ENCODE measurements at places on chromosomes 2 and 18.

- no peak for DNase-seq
These were observed 82.6 kb downstream of the SP100 start for GRCh38 chr2:230498506-230499107.

DNA sequence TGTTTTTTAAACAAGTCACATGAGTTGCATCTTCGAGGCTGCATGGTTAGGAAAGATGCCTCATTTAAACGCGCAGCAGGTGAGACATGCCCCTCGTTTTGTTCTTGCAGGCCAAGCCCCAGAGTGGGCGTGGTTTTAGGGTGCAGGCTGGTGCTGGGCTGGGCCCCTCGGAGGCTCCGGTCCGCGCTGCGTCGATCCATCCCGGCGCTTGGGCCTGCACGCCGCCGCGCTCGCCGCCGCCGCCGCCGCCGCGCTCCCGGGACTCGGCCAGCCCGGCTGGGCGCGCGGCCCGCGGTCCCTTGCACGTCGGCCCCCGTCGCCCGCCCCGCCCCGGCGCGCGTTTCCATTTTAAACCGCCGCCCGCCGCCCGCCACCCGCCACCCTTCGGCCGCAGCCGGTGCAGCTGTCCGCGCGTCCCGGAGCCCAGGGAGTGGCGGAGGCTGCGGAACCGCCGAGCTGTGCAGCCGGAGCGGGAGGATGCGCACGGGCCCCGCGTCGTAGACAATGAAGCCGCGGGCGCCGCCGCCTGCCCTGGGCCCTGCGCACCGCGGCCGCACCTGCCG lies 175.5 kb downstream of the AGAP1 start:
- peak; percentile 72 for DNase-seq

DNA sequence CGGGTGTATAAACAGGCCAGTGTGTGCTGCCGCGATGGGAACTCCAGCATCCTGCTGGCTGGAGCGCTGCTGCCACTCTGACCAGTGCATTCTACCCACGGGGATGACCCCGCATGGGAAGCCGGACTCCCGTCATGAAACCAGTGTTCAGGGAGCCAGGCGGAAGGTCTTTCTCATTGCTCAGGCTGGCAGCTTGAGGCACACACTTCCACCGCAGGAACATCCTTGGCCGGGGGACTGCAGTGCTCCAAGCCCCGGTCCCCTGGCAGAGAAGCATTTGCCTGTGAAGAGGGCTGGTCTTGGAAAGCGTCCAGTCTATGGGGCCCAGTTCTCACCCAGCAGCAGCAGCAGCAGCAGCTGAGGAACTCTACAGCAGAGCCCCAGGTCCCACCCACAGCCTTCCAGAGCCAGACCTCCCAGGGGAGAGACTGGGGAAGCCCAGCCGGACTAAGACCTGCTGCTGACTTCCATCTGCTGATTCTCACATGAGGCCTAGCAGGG lies 235.9 kb downstream of the KLHL29 start:
- no peak for DNase-seq

DNA sequence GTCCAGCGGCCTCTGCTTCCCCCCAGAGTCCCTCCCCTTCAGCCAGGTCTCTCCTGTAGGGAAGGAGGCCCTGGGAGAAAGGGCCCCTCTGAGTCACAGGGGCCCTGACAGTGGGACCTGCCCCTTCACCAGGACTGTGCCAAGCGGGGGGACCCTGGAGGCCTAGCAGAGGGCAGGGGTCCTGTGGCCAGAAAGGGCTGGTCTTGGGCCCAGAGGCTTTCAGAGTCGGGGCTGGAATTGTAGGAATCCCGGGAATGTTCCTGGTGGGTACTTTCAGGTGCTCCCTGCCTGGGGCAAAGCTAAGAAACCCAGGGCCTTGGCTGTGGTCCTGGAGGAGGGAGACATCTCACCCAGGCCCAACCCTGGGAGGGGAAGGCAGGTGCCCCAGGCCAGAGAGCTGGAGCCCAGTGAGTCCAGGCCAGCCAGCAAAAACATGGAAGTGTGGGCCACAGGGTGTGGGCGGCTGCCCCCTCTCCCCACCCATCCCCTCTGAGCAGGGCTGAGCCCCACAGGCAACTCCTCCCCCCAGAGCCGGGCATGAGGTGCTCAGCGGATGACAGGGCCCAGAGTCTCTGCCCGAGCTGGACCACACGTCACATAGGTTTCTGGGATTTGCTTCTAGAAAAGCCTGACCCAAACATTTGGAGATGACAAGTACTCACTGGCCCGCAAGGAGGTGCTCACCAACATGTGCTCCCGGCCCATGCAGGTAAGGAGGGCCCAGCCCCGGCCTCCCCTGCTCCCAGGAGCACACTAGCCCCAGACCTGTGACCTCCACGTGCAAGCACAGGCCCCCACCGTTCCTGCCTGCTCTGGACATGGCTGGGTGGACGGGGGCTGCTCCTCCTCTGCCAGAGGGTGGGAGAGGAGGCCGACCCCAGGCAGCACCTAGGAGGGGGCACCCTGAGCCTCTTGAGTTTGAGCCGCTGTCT lies 48.2 kb upstream of the ALPP start:
- no peak for DNase-seq

GRCh38 chr2:69815717-69816116 lies 13.7 kb upstream of the GMCL1 start:
- DNase-seq = no peak

DNA sequence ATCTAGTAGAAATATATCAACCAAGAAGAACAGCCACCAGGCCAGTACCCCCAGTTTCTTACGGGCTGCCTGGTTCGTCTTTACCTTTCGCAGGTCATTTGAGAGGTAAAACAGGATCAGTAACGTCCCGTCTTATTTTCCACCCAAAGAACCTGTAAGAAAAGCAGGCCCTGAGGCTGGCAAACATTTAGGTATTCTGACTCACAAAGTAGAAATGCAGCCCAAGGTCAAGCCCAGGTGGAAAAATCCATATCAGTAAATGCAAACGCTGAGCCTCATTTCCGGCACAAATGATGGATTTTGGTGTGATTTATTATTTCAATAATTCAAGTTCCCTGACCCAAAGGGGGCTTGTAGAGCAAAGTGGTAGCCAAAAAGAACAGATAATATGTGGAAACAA lies 171.2 kb downstream of the ZNF516 start:
- no peak for DNase-seq

DNA sequence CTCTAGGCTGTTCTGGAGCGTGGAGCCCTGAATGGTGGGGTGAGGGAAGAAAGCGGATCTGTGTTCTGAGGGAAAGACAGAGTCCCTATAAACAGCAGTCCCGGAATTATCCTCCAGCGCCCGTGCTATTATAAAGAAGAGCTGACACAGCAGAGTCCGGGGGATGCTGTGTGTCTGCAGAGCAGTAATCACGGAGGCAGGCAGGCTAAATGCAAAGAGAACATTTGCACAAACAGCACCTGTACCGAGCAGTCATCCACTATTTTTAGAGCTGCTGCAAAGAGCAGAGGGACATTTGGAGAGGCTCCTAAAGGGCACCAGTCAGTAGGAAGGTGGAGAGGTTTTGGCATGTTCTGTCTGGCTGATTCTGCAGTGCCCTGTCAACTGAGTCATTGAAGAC lies 293.8 kb upstream of the SLC14A2 start:
- no peak for DNase-seq

- no peak for DNase-seq
These were observed 53.4 kb downstream of the SPIRE1 start for GRCh38 chr18:12604445-12605007.

DNA sequence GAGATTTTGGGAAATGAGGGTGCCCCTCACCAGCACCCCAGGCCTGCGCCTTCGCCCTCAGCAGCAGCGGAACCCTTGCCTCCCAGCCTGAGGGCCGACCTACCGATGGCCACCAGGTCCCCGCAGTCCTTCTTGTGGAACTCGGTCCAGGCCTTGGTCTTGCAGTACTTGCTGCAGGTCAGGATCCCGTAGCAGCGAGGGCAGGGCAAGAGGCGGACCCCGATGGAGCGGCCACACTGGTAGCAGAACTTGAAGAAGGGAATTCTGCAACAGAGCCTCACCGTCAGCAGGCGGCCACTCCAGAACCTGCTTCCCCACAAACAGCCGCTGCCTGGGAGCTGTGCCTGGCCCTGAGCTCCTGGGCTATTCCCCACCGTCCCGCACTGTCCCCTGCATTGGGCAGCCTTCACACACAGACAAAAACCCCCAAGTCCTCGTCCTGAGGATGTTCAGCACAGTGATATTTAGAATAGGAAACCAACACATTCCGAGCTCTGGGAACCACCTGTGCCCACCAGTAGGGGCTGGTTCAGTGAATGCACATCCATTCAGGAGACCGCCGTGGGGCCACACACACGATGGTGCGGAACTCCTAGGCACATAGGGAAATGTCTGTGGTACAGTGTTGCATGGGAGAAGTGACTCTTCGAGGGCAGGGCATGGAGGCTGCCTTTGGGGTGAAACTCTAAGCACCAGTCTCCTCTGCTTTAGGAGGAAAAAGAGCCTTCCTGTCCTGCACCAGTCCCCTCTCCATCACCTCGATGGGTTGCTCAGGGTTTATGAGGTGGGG lies 45.6 kb downstream of the GPC1 start:
- DNase-seq = no peak

DNA sequence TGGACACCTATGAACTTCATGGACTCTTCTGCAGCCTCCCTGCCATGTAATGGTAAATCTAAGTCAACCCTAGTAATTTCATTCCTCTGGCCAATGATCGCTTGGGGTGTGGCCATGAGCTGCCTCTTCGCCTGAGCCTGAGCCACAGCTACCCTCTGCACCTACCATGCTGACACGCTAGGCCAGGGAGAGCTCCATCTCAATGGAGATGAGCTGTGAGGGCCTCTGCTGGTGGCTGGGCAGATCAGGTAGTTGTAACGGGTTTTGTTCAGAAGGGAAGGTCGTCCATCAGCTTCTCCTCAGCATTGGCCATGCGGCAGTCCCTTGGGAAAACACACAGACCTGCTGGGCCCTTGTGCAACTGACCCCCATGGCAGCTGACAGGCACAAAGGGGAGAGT lies 24.4 kb downstream of the MPHOSPH10 start:
- no peak for DNase-seq

GRCh38 chr2:11977766-11978524 lies 231.5 kb downstream of the LPIN1 start:
- DNase-seq = no peak

DNA sequence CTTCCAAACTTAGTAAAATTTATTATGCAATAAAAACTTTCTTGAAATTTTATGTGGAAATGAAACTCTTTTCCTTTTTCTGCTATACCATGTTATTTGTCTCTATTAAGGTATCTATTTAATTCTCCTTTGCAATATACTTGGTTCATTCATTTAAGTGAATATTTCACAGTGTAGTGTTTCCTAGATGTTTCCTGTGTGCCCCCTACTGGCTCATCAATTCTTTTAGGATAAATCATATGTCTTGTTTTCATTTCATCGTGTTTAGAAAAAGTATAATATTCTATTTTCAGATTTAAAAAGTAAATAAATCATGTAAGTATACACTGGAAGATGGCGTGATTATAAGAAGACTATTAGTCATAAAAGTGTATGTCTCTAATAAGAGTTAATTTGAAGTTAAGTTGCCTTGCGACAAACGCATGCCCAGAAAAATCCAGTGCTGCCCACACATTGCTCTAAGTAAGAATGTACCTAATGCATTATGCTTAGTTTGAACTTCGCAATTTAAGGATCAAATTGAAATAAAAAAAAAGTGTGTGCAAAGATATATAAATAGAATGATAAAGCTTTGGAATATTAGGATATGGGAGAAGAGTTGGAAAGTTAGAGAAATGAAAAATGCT lies 525.4 kb downstream of the KCNJ3 start:
- DNase-seq = no peak

GRCh38 chr18:41113885-41114482 lies 841.0 kb upstream of the PIK3C3 start:
- DNase-seq = peak; percentile 30

GRCh38 chr2:183192343-183192742 lies 68.1 kb downstream of the NUP35 start:
- DNase-seq = no peak

DNA sequence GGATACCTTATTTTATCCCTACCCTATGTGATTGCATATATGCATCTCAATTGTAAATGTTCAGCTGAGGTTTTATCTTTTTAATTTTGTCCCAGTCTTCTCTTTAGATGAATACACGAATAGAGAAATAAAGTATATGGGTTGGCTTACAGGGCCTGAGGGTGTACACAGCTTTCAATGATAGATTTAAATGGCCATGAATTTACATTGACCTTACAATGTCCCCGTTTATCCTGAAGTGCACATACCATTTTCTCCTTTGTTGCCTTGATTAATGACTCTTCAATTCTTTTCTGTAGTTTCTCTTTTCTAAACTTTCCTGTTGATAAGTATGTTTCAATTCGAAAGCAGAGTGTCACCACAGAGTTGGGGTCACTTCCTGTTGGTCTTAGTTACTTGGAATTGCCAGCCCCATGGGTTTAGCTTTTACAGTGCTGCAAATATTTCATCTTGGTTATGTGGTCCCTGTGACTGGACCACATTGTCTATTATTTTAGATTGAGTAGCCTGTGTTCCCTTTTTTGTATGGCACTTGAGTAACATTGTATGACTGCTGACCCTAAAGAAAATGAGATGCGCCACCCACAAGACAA lies 1616.3 kb upstream of the ACVR2A start:
- DNase-seq = no peak

GRCh38 chr2:241553981-241554380 lies 4.6 kb upstream of the BOK start:
- no peak for DNase-seq

- no peak for DNase-seq
These were observed 127.5 kb downstream of the NFATC1 start for GRCh38 chr18:79523206-79523735.

GRCh38 chr18:51630706-51631105 lies 433.2 kb upstream of the MEX3C start:
- no peak for DNase-seq

- DNase-seq = no peak
These were observed 10.5 kb upstream of the INSIG2 start for GRCh38 chr2:118077636-118078247.

DNA sequence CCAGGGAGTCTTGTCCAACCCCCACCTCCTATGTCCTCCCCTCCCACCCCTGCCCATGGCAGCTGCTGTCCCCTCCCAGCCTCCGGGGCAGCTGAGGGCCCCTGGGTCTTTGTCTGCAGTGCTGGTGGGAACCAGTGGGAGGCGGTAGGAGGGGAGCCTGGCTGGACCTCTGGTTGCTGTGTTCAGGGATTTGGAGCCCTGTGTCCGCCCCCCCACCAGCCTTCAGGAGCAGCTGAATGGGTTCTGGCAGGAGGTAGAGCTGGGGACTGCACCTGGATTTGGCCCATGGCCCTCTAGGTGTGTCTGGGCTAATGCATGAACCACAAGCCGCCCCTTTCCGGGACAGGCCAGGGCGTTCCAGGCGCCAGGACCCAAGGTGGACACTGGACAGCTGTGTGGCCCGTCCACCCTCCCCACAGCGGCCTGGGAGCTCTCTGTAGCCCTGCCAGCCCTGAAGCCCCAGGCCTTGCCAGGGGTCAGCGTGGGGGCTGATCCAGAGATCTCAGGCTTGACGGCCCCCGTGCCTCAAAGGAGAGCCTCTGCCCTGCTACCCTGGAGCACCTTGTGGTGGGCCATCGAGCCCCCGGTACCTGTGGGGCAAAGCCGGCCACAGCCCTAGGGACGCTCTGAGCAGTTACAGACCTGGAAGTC lies 25.4 kb downstream of the GPC1 start:
- DNase-seq = no peak

DNA sequence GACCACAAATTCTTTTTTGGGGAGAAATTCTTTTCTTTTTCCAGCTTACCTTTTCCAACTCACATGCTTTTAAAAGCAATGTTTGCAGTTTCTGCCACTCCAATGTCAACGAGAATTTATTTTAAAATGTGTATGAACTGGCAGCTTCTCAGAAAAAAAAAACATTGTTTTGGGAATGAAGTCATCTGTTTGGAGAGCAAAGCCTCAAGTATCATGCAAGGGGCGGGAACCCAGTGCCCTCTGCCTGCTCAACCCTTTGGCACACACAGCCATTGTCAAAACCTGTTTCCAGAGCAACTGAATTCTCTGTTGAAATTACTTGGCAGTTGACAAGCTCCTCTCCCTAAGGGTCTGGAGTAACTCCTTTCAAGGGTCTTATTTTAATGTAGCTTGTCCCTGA lies 128.5 kb downstream of the QPCT start:
- DNase-seq = peak; percentile 80
